ENCODE measurements at places on chromosomes 3 and 15.
A peak's percentile ranks its signal among the peaks of the same experiment; 100 is the strongest.

DNA sequence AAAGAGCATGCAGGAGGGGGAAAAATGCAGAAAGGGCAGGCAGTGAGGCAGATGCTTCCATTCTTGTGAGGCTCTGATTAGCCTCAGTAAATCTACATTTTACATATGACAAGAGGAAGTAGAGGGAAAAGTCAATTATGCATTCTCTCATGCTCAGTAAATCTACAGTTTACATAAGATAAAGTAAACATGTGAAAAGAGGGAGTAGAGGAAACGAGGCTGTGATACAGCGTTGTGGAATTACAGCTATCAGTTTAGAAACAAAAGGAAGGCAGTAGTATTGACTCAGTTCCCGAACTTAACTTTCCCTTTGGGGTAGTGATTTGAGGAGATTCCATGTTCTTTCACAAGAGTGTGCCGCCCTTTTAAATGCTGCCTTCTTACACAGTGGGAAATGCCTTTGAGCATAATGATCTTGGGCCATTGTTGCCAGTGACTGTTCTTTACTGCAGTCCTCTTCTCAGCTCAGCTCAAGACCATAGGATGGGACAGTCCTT lies 39.3 kb downstream of the OSTN start:
- DNase-seq = no peak

DNA sequence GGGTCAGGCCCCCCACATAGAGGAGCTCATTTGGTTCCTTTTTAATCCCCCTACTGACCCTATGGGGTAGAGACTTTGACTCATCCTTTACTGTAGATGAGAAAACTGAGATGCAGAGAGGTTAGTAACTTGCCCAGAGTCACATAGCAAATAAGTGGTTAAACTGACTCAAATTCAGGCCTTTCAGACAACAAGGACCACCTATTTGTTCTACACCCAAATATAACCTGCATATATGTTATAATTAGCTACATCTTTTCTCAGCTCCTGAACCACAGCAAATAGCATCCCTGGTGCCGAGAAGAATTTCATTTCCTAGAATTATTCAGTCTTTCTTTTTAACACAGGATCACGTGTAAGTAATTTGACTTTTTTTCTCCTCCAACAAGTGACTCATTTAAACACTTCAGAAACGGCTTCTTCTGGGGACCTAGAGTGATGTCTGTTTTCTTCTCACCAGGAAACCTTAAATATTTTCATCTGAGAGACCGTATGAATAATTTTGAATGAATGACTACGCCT lies 57.4 kb downstream of the MGLL start:
- no peak for DNase-seq

- no peak for DNase-seq
Measured at GRCh38 chr3:125080077-125080476, 24.3 kb upstream of the HEG1 start.

GRCh38 chr3:21785765-21786437 lies 34.9 kb upstream of the ZNF385D start:
- DNase-seq = no peak

- DNase-seq = no peak
Measured at GRCh38 chr3:183275418-183275817, 22.4 kb downstream of the B3GNT5 start.

DNA sequence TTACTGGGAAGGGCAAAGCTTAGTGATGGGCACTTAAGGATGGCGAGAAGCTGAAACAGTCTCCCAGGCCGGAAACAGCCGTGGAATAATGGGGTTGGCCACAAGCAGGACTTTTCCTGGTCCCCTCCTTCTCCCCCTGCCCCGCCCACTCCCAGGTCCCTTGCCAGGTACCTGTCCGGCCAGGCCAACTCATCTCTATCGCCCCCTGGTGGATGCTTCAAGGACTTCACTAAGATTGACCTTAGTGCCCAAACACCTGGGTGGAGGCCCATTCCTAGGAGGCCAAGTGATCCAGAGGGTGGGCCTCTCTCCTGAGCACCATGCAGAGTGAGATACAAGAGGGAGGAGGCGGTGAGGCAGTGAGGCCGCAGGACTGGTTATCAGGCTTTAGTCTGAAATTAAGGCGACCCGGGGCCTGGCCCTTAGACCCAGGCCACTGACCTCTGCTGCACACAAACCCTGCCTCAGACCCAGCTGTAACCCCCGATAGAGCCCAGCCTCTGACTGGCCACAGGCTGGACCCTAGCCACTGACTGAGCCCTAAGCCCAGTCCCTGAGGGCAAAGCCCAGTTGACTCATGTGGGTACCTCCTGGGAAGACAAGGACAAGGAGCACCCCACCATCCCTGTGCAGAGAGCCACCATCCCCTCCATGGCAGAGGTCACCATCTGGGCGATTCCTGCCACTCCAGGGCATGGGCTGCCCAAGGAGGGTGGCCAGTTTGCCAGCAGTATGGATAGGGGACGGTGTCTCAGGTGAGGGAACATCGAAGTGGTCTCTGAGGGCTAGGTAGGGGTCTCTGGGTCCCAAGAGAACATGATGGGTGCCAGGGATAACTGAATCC lies 37.6 kb downstream of the VIPR1 start:
- peak; percentile 38 for DNase-seq

DNA sequence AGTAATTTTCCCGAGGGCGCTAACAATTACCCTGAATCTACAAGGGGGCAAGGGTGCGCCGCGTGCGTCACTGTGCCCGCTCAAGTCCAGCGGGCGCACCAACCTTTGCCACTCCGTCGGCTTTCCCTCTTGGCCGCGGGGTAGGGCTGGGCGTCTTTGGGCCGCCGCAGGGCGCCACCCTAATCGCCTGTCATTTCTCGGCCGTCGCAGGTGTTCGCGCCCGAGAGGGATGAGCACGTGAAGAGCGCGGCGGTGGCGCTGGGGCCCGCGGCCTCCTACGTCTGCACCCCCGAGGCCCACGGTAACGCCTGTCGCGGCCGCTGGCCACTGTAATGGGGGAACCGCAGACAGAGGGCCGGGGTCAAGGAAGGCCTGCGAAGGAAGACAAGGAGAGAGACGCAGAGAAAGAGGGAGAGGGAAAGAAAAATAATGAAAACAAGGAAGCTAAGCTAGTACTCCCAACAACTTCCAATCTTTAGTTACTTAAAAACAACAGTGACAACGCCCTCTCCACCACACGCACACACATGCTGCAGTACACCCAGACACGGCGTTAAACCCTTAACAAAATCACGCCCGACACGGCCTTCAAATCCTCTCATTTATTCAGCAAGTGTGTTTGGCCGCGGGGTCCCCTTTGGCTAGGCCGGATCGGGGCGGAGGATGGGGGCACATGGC lies 3.8 kb downstream of the SKOR1 start:
- DNase-seq = no peak

DNA sequence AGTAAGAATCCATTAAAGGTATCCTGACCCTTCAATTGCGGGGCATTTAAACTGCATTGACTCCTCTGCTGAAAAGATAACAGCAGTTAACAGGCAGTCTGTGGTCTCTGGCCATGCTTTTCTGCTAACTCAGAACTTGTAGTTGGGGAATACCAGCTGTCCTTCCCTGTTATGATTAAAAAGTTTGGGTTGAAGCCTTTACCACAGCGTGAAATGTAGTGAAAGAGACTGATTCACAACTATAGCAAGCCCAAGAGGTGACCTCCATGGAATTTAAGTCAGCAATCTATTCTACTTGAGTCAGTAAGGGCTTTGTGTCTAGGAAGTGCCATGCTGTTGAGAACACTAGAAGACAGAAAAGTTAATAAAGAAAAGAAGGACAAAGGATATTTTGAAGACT lies 1037.3 kb downstream of the SI start:
- no peak for DNase-seq

GRCh38 chr3:71055257-71056001 lies 528.1 kb downstream of the FOXP1 start:
- DNase-seq = no peak

DNA sequence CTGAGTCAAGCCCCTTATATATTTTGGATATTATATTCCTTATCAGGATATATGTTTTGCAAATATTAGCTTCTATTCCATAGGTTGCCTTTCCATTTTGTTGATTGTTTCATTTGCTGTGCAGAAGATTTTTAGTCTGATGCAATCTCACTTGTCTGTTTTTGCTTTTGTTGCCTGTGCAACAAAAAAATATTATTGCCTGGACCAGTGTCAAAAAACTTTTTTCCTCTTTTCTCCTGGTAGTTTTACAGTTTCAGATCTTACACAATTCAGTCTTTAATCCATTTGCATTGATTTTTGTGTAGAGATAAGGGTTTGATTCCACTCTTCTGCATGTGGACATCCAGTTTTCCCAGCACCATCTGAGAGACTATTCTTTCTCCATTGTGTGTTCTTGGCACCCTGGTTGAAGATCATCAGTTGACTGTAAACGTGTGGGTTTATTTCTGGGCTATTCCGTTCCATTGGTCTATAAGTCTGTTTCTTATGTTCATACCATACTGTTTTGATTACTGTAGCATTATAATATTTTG lies 228.9 kb upstream of the NR2E3 start:
- no peak for DNase-seq

DNA sequence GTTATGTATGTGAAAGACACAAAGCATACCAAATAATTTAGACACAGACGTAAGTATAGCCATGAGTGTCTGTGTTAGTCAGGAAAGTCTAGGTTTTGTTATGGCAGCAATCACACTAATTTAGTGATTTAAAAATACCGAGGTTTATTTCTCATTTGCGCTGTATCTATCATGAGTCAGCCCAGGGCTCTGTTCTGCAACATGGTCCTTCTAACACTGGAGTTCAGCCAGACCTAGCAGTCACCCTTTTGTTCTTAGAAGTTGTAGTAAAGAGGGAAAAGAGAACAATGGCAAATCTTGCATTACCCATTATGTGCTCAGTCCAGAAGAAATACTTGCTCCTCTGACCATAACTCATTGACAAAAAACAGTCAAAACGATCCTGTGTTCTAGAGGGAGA lies 311.5 kb downstream of the NLGN1 start:
- DNase-seq = no peak

- no peak for DNase-seq
Measured at GRCh38 chr3:39934696-39935095, 125.3 kb downstream of the MYRIP start.

DNA sequence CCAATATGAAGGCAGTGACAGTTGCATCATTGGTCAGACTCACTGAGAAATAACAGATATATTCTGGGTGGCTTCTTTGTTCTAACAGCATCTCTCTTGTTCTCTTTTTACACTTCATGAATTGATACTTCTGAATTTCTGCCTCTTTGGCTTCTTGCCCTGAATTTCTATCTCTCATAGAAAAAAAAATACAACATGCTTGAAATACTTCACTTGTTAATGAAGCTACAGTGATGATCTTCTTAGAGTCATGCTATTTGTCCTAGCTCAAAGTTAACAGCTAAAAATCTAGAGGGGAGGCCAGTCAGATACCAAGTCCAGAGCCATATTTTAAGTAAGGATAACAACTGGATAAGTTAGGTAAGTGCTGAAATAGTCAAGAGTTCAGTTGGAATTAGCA lies 597.2 kb upstream of the AGTR1 start:
- DNase-seq = no peak

DNA sequence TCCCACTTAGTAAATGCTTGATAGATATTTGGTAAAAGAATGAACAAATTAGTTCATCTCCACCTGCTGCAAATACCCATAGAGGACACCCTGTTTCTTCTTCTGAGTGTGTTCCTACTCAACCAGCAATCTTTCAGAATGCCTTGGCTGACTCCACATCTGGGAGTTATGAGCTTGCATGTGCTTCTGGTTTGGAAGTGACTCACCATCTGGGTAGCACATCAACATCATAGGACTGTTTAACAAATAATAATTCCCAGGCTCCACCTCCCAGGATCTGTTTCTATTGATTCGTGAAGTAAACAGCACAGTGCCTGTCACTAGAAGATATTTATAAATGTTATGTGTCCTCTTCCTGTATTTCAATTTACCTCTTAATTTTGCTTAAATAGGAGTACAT lies 580.1 kb downstream of the ROBO2 start:
- DNase-seq = no peak

DNA sequence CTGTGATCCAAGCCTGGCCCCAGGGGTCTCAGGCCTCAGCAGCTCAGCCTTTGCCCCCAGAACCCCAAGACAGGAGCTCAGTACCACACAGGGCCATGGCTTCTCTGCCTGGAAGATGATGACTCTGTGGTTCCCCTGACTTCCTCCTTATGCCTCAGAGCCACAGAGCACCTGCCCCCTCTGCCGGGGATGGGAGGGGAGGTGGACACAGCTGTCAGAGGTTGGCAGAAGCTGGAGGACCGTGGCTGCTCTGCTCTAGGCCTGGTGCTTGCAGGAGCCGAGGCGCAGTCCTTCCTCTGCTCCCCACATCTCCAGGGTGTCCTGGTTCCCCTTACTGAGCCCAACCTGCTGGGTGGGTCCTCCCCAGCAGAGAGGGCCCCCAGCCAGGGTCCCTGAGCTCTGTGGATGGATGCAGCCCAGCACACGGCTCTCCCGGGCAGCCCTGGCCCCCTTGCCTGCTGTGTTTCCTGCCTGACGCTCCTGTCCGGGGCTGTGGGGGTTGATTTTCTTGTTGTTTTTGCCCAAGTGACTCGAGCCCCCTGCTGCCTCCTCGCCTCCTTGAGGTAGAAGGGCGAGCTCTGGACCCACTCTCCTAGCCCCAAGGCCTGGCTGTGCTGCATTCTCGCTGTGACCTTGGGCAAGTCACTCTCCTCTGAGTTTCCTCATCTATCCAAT lies 36.6 kb downstream of the PSTPIP1 start:
- no peak for DNase-seq

DNA sequence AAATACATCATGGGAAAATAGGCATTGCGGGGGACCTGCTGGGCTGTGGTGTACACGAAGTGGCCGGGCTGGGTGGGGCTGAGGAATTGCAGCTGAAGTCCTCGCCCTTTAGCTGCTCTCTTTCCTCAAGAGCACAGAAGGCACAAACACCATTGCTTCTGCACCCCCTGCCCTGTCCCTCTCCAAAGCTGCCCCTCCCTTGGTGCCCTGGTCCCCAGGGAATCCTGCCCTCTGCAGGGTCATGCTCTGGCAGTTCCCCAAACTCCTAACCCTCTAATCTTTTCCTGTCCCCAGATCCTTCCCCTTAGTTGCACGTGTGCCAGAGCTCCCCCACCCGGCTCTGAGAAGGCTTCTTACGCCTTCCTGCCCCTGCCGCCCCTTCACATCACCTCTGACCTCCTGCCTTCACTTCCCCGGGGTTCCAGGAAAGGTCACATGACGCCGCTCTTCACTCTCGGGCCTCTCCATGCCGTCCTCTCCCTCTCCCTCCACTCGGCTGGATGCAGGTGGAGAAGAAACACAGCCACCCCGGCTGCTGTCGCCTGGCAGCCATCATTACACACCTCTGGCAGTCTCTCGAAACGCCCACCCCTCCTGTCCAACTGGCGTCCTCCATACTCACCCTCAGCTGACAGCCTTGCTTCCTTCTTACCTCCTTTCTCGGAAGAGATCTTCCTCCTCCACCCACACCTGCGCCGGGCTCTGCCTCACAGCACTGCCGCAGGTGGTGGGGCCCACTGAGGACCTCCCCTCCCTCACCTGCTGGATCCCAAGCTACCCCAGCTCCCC lies 6.9 kb upstream of the PCSK6 start:
- DNase-seq = no peak

DNA sequence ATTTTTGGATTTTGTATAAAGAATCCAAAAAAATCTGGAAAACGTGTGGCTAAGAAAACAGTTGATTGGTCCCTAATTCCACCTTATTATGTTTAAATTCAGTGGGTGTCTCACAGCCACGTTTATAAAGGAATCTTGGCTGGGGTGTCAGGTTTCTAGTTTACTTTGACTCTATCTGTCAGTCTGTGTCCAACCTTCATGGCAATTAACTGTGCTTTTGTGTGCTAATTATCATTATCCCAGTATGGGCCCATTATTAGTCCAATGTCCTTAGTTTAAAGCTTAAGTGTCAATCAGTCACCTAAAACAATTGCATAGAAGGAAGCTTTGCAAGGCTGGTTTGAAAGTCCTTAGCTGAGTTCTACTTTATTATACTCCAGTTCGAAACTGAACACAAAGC lies 3.7 kb upstream of the CNTN4 start:
- no peak for DNase-seq
